ENCODE measurements at places on chromosomes 5 and 9.
A peak's percentile ranks its signal among the peaks of the same experiment; 100 is the strongest.

DNA sequence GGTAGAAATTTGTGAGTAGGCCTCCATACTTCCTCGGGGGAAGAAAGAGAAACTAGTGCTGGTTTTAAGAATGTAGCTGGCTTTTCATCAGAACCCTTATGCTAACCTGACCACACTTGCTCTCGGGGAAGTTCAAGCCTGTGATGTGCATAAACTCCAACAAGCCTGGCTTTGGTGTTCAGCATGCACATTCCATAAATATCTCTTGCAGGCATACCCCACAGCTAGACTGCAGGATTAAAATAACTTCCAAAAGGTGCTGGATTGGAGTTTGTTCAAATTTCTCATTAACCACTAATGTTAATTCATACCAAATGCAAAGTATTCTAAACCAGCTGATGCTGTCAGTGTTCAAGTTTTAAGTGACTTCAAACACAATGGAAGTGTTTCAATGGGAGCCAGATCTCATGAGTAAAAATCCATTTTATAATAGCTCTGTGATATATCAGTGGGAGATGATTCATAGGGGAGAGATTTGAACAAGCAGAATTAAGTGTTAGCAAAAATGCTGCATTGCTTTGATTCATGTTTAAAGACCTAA is 79.4 kb downstream of the NPR3 start:
- no peak for DNase-seq

DNA sequence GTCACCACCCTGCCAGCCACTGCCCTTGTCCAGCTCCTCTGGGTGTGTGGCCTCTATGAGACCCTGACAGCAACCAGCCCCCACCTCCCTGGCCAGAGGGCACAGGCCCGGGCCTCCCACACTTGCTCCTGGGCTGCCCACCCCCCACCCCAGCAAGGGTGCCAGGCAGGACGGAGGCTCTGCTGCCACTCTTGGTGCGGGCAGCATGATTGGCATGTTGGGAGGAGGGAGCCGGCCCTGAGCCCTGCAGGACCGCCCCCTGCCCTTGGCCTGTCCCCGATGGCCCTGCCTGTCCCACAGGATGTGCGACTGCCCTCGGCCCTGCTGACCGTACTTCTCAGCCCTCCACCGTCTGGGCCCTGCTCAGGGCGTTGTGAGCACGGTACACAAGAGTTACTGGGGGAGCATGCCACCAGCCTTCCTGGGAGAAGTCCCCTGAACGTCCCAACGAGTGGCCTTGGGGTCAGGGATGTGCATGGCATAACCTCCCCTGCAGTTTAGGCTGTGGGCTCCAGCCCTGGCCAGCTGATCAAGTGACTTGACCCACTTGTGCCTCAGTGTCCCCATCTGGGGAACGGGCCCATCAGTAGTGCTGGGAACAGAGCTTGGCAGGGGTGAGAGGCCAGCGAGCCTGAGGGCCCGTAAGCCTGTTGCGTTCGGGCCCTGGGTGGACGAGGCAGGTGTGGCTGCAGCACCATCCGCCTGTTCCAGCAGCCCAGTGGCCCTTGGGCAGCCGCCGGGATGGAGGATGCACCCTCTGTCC is 16.0 kb downstream of the GPSM1 start:
- DNase-seq = no peak

GRCh38 chr9:135014311-135015010 is 73.0 kb upstream of the OLFM1 start:
- no peak for DNase-seq

GRCh38 chr9:33113799-33114547 is 37.5 kb upstream of the SMU1 start:
- no peak for DNase-seq

- no peak for DNase-seq
Observed at GRCh38 chr5:58048954-58049353, 410.9 kb downstream of the PLK2 start.

- no peak for DNase-seq
Observed at GRCh38 chr5:2738156-2738699, 13.2 kb downstream of the IRX2 start.

GRCh38 chr5:171757853-171758535 is 27.6 kb upstream of the SMIM23 start:
- DNase-seq = no peak

GRCh38 chr5:145682197-145682899 is 152.8 kb downstream of the PRELID2 start:
- DNase-seq = no peak

DNA sequence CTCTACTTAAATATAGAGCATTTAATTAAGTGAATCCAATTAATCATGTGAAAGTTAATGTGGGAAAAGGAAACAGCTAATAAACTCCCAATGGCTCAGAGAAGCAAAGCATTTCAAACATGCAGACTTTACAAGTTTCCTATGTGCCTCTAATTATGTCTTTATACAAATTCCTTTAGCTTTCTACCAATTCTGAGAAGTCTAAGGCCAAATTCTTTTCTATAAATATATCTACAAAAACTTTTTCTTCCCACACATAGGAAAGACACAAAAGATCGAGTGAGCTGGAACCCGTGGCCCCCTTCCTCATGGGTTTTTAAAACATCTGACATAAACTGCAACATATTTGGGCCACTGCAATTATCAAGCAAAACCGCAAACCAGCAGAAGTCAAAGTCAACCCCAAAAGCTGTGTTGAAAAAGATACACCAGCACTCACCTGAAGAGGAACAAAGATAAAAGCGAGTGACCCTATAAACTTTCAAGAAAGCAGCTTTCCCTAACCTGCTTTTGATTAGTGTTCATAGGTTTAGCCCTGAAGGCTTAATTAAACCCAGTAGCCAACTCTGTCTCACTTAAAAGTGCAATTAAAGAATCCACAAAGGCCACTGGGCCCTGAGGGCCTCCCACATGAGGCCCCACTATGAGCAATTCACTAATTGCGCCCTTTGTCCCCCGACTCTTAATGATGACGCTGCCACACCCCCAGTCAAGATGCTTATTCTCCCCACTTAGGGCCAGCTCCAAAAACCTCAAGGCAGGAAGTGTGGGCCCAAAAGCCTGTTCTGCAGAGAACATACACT is 12.1 kb downstream of the SEMA5A start:
- DNase-seq = no peak

GRCh38 chr5:170411100-170411499 is 21.9 kb upstream of the KCNMB1 start:
- DNase-seq = no peak

DNA sequence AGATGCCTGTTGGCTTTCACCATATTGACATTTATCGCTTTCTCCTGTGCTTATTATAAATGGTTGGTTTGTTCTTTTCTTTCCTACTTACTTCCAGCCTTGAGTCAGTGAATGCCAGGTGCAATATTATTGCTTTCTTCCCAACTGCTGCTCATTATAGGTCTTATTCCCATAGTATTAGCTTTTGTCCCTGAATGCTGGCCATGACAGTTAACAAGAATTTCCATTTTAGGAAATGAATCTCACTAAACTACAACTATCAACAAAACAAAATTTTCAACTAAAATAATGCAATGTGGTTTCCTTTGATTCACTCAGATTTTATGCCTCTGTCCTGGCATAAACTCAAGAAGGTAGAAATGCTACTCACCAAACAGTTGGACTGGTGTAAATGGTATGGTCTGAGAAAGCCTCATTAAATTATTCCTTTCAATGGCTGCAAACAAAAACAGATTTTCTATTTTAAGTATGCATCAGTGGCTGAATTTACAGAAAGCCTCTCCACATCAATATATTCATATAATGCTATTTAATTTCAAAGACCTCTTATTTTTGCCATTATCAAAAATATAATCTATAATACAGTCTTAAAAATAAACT is 145.4 kb downstream of the TRPM6 start:
- DNase-seq = no peak

DNA sequence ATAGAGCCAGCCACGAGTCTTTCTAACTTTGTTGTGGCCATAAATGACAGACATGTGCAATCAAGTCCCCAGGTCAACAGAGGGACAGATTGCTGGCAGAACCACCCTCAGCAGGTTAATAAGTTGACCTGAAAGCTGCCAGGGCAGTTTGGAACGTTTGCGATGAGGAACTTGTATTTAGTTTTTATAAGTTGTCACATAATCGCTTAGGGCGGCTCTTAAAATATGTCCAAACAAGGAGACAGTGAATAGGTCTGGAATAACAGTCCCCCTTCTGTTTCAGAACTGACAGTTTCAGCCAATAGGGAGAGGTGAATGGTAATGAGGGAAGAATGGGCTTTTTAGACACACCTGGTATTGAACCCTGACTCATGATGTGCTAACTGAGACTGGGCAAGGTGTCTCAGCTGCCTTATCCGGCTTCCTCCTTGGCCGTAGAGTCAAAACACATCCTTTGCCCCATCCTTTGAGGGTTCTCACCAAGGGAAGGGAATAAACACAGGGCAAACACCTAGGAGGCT is 33.6 kb upstream of the GABRP start:
- DNase-seq = no peak

DNA sequence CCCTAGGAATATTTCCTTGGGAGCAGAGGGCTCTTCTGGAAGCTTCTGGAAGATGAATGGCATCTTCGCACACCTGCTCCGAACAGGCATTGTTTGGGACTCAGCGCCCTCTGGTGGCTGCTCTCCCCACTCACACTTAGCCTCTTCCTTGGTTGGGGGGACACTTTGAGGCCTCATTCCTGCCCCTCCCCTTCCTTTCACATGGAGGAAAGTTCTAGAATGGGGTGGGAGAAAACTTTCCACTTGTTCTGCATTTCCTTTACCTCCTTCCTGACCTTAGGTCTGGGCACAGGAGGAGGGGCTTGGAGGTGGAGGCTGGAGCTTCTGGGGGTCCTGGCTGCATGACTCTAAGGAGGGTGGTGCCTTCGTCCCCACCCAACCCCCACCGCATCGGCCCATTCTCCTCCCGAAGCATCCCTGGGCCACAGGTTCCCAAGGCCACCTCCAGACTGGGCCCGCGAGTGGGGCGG is 19.3 kb upstream of the SMIM32 start:
- peak; percentile 57 for DNase-seq

- no peak for DNase-seq
Observed at GRCh38 chr5:67643536-67643935, 446.9 kb upstream of the CD180 start.

DNA sequence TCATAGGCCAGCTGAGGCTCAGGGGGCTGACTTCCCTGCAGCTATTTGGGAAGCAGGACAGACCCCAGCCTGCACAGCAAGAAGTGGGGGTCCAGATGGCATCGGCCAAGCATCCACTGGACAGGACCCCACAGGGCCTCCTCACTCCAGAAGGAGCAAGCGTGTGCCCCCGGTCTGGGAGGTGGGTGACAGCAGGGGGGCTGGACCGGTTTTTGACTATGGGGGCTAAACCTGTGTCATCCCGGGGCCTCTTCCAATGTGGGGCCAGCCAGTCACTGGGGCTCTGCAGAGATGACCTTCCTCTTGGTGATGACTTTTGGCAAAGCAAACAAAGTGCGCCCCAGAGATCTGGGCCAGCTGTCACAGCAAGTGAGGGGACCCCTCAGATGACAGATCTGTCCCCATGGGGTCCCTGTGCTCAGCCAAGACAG is 163.9 kb downstream of the OLFM1 start:
- no peak for DNase-seq

GRCh38 chr5:110264661-110265060 is 461.8 kb downstream of the TMEM232 start:
- no peak for DNase-seq

GRCh38 chr5:88681211-88681803 is 201.7 kb downstream of the MEF2C start:
- no peak for DNase-seq

DNA sequence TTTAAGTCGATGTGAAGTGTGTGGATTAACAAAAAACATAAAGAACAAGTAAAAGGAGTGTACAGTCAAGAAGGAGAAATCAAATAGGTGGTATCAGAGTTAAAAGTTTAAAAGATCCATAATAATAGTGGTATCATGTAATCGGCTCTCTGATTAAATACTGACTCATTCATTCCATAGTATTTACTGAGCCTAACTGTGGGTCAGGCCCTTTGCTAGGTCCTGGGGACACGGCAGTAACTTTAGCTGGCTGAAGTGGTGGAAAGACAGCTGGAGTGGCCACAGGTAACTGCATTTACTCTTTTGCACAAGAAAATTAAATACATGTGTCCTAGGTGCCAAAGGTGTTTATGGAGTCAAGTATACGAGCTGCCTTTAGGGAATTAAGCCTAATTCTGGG is 124.0 kb downstream of the GNAQ start:
- no peak for DNase-seq

- no peak for DNase-seq
Observed at GRCh38 chr5:142434322-142434612, 109.4 kb upstream of the SPRY4 start.

GRCh38 chr9:81182431-81182830 is 506.9 kb downstream of the TLE1 start:
- no peak for DNase-seq

DNA sequence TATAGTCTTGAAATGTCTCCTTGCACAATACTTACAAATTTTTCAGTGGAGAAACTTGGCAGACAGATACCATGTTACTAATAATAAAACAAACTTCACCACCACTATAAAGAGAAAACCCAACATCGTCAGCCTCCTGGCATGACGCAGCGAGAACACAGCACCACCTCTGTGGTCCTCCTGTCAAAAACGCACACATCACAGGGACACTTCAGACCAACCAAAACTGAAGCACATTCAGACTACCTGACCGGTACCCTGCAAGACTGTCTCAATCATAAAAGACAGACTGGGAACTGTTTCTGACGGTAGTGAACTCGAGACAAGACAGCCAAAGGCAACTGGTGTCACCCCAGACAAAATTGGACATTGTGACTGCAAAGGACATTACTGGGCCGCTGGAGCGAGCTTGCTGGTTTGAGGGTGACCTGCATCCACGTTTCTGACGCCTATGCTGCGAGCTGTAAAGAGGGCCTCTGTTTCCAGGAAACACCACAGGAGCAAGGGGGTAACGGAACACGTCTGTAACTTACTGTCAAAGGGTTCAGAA is 34.4 kb downstream of the NSUN2 start:
- no peak for DNase-seq

GRCh38 chr9:133369422-133369821 is 6.4 kb downstream of the SURF4 start:
- DNase-seq = no peak

GRCh38 chr9:37104183-37104889 is 16.0 kb upstream of the ZCCHC7 start:
- DNase-seq = no peak

DNA sequence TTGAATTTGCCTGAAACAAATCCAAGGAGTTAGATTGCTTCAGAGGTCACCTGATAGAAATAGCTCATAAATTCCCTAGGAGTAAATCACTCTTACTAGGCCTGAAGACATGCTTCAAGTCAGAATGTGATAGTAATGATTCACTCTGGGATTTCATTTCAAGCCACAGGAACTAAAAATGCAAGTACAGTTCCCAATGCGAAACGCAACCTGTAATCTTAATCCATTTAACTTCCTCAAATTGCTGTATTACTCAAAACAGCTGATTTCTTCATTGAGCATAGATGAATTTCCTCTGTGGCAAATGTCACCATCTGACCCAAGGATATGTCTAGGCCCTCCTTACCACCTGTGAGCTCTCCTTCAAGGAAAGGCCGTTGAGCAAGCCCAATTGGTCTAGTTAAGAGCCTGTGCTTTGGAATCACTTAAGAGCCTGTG is 32.1 kb upstream of the IL6ST start:
- DNase-seq = no peak

DNA sequence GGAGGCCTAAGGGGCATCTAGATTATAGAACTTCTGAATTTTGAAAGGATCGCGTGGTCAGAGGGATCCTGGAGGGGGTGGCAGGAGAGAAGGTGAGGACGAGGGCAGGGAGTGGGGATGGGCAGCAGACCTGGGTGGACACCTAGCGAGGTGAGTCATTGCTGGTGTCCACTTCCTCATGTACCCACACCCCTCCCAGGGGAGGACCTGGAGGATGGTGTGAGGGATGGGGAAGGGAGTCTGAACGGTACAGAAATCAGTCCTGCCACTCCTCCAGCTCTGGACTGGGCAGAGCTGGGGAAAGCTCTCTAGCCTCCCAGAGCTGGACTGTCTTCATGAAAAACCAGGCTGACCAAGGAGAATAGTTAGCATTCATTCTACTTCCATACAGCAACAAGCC is 46.9 kb downstream of the TMOD1 start:
- DNase-seq = no peak
